ENCODE measurements at places on chromosomes 13 and 19.

- DNase-seq = peak; percentile 93
Measured at GRCh38 chr19:14381689-14382474, 638 bp downstream of the ADGRE5 start.

GRCh38 chr19:19448238-19448544 is 42.7 kb downstream of the GATAD2A start:
- DNase-seq = no peak

GRCh38 chr19:400976-401865 is 7.7 kb downstream of the C2CD4C start:
- DNase-seq = no peak

GRCh38 chr19:12450844-12451243 is 10.0 kb upstream of the ZNF443 start:
- DNase-seq = no peak

DNA sequence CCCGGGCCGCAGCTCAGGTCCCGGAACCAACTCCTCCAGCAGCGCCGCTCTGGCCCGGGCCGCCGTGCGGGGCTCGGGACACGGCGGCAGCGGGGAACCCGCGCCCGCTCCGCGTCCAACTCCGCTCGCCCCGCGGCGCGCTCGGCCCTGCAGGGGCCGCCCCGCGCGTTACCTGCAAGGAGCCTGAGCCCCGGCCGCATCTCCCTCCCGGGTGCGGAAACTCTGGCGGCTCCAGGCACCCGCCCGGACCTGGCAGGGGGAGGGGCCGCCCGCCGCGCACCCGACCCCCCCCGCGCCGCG is at the start of gene TMTC4:
Gene TMTC4 (minus strand): TSS at position 224 of the 300 bp plus-strand sequence. CDS start 4,433 bp downstream, outside the sequence.
- DNase-seq = no peak

- DNase-seq = no peak
Measured at GRCh38 chr19:52566588-52566987, 3.5 kb upstream of the ZNF701 start.
